CD4-positive, alpha-beta T cell treated with Interleukin-1 beta for 1 hour (primary cell): ENCODE measurements at places on chromosomes 7 and 10.

GRCh38 chr10:61464461-61465170 is 11.4 kb upstream of the TMEM26 start:
- no peak for DNase-seq

DNA sequence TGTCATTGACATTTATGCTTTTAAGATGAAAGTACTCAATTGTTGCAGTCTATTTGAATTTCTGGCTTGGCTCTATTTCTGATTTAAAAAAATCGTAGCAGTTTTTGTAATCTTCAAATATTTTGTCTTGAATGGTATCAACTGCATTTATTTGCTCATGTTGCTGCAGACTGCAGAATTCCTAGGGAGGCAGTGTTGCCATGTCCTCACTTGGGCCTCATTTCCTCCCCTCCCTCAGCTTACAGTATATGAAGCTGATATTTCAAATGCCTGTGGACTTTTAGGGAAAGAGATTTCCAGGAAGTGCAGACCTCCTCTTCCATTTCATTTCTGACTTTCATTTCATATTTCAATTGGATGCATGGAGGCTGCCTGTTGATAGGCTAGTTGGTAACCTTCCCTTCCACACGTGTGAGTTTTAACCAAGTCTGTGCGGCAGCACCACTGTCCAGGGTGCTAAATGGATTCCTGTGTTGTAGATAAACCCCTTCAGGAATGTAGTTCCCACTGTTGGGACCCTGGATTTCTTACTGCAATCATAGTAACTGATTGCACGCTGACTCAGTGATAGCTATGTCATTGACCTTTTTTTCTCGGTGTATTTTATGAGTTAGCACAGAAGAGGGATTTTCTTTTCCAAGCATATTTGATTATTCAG is 17.5 kb downstream of the VPS50 start:
- DNase-seq, result no peak

- DNase-seq, result no peak
Observed at GRCh38 chr7:92634205-92634604, 44.0 kb upstream of the FAM133B start.

- DNase-seq, result no peak
Observed at GRCh38 chr10:81873932-81874816, 820 bp upstream of the NRG3 start.

DNA sequence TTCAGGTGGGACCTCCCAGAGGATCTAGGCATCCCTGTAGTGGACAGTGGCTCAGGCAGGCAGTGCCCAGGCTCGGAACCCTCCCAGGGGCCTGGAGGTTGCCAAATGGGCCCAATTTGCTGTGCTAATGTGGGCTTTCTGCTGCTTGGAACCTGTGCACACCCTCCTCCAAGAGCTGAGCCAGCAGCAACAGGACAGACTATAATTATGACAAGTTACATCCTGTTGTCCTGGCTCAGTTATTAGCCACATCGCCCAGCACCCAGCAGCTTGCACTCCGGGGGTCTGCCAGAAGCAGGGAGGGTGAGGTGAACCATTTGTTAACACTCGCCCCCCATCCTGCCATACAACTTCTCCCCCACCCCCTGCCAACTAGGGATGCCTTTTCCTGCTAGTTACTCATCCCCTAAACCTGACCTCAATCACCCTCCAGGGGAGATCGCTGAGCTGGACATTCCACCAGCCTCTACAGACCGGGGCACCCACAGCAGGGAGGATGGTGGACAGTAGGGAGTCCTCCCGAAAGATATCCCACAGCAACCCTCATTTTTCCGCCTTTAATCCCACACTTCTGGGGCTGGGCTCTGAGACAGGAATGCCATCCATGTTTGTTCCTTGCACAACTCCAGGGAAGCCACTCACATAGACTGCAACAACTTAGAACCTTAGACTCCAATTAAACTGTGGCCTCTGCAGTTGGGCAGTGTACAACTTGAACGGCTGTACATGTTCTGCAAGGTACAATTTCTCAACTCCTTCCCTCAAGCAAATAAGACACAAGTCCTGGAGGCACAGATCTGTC is 7.9 kb upstream of the MYL10 start:
- DNase-seq, result no peak

DNA sequence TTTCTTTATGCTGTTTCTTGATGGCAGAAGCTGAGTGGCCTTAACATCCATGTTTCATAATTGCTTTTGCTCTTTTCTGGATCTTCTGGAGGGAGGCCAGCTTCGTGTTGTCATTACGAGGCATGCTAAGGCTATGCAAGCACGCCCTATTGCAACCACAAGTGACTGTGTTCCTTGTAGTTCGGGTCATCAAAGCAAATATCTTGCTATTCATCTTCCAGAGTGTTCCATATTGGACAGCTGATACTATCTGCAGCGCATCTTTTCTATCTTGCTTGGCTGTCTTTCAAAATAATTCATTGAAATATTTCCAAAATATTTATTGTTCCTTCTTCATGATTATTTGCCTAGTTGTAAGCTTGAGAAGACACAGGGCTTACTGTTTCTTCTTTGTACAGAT is 5.0 kb downstream of the EPHB6 start:
- DNase-seq, result no peak

- DNase-seq, result peak; percentile 44
Observed at GRCh38 chr7:158587162-158588084, at the start of gene PTPRN2. TSS of gene PTPRN2 (minus strand) at chr7:158587823.

GRCh38 chr7:103637726-103638125 is 191.7 kb upstream of the SLC26A5 start:
- no peak for DNase-seq

DNA sequence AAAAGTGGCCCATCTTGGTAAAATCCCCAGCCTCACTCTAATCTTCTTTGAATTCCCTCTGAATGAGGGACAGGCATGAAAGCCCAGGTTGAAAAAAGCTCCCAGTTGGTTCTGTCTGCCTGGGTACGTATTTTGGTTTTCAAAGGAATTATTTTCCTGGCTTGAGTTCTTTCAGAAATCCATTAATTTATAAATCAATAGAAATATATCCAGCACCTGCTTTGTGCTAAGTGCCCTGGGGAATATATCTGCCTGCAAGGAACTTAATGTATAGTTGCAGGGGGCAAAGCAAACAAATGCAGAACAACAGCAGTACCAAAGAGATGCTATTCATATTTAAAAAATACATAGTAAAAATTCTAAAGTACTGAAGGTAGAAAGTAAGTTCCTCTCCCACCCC is 362.7 kb downstream of the REEP3 start:
- no peak for DNase-seq

DNA sequence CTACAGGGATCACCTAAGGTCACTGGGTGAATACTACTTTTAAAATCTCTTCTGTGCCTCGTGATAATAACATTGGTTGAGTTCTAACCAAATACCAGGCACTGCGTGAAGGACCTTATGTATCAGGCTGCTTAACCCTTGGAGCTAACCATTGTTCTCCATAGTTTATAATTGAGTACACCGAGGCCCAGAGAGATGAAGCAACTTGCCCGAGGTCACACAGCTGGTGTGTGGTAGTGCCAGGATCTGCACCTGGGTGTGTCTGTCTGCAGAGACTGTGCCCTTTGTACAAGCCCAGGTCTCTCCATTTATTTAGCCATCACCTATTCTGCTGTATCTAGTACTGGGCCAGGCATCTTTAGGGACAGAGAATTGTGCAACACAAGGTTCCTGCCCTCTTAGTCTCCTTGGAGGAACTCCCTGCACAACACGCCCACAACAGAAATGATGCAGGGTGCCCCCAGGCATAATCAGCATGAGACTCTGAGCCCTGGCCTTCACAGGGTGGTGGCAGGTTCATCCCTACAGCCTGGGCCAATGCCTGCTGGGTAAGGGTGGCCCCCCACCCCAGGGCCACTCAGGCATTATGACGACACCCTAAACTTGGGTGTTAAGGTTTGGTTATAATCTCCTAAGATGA is 31.5 kb downstream of the UNC5B start:
- no peak for DNase-seq

DNA sequence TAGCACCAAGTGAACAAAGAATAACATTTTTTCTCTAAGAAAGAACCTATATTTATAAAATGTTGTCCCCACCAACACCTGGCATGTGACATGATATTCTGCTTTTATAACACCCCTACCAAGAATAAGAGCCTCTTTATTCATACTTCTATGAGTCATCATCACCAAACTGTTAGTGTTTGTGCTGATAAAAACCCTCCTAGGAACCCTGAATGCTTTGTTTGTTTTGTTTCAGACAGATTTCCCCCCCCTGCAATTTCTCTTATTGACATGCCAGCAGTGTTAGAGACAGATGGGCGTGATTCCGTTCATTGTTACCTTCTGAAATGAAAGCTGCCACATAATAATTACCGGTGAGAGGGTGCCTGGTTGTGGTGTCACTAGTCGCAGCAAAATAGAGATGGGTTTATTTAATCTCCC is 651.1 kb downstream of the SORCS1 start:
- no peak for DNase-seq

DNA sequence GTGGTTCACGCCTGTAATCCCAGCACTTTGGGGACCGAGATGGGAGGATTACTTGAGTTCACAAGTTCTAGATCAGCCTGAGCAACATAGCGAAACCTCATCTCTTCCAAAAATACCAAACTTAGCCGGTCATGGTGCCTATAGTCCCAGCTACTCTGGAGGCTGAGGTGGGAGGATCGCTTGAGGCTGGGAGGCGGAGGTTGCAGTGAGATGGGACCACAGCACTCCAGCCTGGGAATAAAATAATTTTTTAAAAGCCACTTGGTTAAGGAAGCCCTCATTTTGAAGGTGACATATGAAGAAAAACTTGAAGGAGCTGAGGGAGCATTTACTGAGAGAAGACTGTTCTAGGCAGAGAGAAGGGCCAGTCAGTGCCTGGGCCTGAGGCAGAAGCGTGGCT is 4.2 kb upstream of the EZH2 start:
- DNase-seq, result no peak
